ENCODE measurements at places on chromosomes 6 and 20.
A peak's percentile ranks its signal among the peaks of the same experiment; 100 is the strongest.

DNA sequence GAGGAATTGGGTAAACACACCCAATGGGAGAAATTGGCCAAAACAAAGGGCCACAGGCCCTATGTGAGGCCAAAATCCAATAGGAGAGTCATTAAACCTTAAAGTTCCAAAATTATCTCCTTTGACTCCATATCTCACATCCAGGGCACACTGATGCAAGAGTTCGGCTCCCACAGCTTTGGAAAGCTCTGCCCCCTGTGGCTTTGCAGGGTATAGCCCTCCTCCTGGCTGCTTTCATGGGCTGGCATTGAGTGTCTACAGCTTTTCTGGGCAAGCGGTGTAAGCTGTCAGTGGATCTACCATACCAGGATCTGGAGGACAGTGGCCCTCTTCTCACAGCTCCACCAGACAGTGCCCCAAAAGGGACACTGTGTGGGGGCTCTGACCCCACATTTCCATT is 160.5 kb downstream of the ADGRG6 start:
- DNase-seq, result no peak

GRCh38 chr20:5100684-5101347 is 18.9 kb downstream of the PCNA start:
- peak; percentile 72 for DNase-seq

GRCh38 chr6:36127462-36128016 is 2.8 kb upstream of the MAPK13 start:
- DNase-seq, result peak; percentile 82

DNA sequence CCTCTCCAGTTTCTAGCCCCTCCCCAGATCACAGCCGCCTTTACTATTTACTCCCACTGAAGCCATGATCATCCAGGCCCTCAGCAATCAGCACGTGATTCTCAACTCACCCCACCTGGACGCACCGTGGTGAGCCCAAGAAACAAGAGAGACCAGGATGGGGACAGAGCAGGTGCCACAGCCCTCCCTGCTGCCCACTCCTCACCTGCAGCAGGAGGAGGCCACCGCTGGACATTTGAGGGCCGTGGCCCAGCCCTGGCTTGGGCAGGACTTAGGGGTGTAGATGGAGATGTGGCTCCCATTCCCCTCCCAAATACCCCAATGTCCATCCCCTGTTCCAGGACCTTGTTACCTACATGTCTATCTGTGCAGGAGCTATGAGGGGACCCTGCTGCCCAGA is 20.3 kb downstream of the HLA-F start:
- no peak for DNase-seq

DNA sequence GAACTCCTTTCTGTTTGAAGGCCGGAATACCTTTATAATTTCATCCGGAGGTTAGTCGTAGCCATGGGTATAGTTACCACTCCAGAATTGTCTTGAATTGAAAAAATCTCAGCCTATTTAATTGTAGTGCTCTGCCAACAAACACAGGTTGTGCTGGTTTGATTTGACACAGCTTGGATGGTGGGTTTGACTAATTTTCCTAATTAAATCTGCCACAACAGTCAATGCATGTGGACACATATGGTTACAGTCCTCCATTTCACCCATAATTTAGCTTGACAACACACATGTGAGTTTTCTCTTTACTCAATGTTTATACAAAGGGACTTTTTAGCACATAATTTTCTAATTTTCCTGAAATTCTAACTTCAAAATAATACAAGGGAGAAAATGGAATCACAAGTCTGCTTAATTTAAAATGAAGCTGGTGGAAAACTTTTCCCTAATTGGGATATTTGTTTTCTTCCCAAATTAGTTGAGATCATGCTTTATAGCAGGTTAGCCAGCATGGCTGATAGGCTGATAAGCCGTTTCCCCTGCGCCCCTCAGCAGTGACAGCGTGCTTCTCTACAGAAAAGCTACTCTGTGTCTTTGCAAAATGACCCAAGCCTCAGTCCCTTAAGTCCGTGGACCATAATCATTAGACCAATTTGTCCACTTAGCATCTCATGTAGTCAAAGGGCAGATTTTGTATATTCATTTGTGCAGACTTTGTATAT is 463.5 kb upstream of the FLRT3 start:
- no peak for DNase-seq

DNA sequence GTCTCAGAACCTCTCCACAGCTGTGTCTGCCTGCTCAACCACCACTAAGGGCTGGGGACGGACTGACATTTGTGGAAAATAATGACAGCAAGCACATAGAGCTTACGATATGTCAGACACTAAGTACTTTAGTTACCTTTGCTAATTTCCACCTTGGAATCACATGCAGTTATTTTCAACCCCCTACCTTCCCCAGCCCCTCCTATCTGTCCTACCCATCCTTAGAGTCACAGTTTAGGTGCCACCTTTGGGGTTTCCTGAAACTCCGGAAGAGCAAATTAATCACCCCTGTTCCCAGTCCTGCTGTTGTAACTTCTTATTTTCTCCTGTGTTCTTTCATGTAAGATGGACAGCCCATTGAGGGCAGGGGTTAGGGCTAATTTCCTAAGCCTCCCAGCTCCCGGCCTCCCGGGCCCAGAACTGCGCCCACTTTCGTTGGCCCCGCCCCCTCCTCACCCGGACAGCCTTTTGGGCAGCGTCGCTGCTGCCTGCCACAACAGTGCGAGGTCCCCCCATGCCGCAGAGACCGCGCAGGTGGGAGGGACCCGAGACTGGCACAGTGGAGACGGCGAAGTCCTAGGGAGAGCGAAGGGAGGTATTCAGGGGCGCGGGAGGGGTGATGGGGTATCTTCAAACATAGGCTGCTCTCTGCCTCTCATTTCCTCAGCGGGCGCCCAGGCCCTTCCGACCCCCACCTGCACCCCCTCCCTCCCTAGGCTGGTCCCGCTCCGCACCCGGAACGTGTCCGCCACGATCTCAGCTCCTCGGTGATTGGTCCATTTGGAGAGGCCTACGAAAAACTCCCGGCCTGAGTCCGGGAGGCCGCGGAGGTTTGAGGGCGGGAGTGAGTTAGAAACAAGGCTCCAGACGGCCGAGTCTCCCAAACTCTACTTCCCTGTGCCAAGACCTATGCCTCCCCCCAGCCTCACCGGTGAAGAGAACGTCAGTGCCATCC is 1.1 kb downstream of the DDAH2 start:
- peak; percentile 13 for DNase-seq

- DNase-seq, result no peak
Observed at GRCh38 chr20:52342913-52343312, 151.3 kb upstream of the ZFP64 start.

- DNase-seq, result no peak
Observed at GRCh38 chr6:95099410-95099809, 477.9 kb upstream of the MANEA start.

DNA sequence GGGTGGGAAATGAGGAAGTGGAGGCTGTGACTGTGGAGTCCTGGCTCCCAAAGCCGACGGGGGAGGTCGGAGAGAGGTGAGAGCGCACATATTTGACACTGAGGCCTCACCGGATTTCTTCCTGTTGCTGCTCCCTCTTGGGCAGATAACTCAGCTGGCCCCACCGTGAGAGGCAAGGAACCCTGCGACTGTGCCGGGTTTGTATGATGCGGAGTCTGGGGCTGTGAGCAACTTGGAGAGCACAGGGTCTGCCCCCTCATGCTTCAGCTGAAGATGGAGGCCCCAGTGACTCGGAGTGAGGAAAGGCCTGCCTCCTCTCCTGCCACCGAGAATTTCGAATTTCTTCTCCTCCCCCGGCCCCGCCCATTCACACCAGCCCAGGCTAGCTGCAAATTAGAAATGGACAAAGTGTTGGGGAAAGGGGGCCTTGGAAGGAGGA is 160.6 kb downstream of the GRM4 start:
- no peak for DNase-seq

GRCh38 chr20:50192364-50193198 is 2.0 kb downstream of the CEBPB start:
- peak; percentile 95 for DNase-seq

- DNase-seq, result peak; percentile 73
Observed at GRCh38 chr6:31493875-31494694, 3.9 kb upstream of the MICB start.

- no peak for DNase-seq
Observed at GRCh38 chr6:135115411-135115810, 60.8 kb upstream of the HBS1L start.

GRCh38 chr20:59453759-59454560 is 150.4 kb upstream of the PHACTR3 start:
- DNase-seq, result no peak

- no peak for DNase-seq
Observed at GRCh38 chr20:62823688-62824475, 7.0 kb downstream of the COL9A3 start.

GRCh38 chr6:124991764-124992295 is 29.6 kb downstream of the RNF217 start:
- no peak for DNase-seq

DNA sequence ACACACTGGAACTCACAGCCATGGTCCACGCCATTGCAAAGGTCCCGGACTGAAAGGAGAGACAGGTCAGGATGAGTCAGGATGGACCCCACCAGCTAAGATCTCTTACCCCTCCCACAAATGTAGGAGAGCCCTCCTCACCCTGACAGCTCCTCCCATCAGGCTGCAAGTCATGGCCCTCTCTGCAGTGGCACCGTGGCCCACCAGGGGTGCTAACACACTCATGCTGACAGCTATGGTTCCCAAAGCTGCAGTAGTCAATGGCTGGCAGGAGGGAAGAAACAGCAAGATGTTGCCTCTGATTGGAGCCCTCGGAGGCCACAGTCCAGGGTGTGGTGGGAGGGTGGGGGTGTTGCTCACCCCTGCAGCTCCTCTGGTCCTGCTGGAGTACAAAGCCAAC is 5.7 kb upstream of the RBPJL start:
- DNase-seq, result no peak

- peak; percentile 4 for DNase-seq
Observed at GRCh38 chr20:22866812-22867341, 168.2 kb upstream of the SSTR4 start.

DNA sequence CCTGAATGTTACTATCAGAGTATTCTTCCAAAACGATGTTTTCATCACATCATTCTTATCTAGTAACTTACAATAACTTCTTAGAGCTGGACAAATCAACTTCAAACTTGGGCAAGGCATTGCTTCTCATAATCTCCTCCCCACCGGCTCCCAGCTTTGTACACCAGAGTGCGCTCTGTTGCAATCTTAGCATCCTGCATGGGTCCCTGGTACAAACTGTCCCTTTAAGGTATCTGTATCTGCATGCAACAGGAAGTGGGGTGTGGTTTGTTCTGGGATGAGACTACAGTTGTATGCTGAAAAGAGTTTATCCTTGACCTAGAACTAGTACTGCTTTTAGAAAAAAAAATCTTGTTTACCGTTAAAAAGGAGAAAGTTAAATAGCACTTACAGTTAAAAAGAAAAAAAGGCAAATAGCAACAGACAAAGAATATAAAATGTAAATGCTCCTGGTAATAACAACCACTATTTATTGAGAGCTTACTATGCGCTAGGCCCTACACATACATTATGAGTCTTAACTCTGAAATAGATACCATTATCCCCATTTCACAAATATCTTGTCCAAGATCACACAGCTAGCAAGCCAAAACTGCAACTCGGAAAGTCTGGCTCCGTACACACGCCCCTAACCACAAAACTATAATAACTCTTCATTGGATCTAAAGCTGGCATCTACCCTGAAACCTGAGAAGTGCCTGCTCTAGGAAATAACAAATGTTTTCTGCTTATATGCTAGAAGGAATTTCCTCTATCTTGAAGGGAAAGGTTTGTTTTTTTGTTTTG is 9.8 kb upstream of the HECA start:
- DNase-seq, result peak; percentile 66

DNA sequence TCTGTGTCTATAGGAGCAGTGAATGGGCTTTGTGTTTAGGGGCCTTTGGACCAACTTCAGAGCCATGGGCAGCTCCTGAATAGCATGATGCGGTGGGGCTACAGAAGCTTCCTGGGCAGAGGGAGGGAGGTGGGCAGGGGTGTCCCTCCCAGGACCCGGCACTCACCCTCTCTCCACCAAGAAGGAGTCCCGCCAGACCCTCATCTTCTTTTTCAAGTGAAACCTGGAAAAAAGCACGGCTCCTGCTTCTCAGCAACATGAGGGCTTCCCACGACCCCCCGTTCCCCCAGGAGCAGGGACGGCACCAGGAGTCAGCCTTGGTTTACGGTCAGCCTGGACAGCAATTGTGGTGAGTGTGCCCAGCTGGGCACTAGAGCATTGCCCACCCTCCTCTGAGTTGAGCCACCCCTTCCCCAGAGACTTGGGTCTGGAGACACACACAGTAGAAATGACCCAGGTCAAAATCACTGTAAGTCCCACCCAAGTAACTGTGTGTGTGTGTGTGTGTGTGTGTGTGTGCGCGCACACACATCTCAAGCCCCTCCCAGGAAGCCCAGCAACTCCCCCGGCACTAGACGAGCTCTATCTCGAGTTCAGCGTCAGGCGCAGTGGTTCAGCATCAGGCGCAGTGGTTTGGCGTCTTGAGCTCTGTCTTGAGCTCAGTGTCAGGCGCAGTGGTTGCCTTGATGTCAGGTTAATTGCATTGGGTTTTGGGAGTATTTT is 108.2 kb downstream of the SULF2 start:
- DNase-seq, result no peak

DNA sequence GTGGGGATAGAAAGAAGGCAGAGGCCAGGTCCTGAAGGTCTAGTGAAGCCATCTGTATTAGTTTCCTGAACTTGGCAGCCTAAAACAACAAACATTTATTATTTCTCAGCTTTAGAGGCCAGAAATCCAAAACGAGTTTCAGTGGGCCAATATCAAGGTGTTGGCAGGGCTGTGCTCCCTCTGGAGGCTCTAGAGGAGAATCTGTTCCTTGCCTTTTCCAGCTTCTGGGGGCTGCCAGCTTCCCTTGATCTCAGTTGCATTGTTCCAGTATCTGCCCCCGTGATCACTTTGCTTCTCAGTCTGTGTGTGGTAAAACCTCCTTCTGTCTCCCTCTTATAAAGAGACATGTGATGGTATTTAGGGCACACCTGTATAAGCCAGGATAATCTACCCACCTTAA is 82.4 kb downstream of the MAFB start:
- DNase-seq, result no peak

GRCh38 chr20:41958391-41958790 is 340.2 kb upstream of the CHD6 start:
- DNase-seq, result no peak

GRCh38 chr6:2741756-2742155 is 9.0 kb downstream of the MYLK4 start:
- peak; percentile 22 for DNase-seq

- DNase-seq, result peak; percentile 33
Observed at GRCh38 chr20:18443886-18444285, 22.9 kb downstream of the DZANK1 start.

DNA sequence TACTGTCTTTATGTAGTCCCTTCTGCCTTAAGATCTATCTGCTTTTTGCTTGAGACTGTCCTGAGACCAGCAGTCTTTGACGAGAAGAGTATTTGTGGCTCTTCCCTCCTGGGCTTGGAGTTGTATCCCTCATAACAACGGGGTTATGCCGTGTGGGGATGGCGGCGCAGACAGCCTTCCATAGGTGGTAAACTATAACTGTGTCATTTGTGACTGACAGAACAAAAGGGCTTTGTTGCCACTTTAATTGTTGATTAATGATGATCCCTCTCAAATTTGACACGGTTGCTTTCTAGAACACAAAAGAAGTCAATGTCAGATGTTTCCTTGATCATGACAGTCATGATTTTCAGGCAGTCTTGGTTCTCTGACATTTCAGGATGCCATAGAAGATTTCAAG is 196.6 kb downstream of the JARID2 start:
- no peak for DNase-seq
